Cortex of kidney (tissue), 1 donor: ENCODE measurements at places on chromosomes 2 and 18.

GRCh38 chr2:37068686-37069085 lies 15.5 kb downstream of the HEATR5B start:
- no peak for DNase-seq

DNA sequence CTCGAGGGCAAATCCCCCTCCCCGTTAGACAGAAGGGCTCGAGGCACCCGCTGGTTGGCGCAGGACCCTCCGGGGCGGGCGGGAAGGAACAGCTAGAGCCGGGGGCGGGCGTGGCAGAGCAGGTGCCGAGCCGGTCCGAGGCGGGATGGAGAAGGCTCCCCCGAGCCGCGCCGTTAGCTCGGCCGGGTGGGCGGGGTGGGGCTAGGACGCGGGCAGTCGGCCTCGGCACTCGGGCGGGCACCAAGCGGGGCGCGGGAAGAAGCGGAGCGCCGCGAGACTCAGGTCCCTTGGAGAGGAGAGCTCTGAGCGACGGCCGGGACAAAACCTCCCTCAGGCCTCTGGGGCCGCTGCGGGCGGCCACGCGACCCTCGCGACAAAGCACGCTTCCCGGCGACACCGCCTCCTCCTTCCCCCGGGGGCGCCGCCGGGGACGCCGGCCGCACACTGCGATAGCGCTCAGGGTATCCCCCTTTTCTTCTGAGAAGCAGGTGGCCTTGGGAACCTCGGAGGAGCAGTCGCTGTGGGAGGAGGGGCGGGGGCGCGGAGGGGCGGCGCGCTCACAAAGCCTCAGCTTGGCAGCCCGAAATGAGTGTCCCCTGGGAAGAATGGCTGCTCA lies 721 bp downstream of the FHOD3 start:
- DNase-seq, result no peak

GRCh38 chr2:192484903-192485302 lies 290.2 kb upstream of the TMEFF2 start:
- no peak for DNase-seq

GRCh38 chr2:222303045-222303827 lies 4.4 kb upstream of the PAX3 start:
- DNase-seq, result no peak

GRCh38 chr2:203756161-203756560 lies 49.7 kb downstream of the CD28 start:
- DNase-seq, result no peak

- no peak for DNase-seq
Measured at GRCh38 chr2:223589901-223590300, 12.3 kb downstream of the SCG2 start.

DNA sequence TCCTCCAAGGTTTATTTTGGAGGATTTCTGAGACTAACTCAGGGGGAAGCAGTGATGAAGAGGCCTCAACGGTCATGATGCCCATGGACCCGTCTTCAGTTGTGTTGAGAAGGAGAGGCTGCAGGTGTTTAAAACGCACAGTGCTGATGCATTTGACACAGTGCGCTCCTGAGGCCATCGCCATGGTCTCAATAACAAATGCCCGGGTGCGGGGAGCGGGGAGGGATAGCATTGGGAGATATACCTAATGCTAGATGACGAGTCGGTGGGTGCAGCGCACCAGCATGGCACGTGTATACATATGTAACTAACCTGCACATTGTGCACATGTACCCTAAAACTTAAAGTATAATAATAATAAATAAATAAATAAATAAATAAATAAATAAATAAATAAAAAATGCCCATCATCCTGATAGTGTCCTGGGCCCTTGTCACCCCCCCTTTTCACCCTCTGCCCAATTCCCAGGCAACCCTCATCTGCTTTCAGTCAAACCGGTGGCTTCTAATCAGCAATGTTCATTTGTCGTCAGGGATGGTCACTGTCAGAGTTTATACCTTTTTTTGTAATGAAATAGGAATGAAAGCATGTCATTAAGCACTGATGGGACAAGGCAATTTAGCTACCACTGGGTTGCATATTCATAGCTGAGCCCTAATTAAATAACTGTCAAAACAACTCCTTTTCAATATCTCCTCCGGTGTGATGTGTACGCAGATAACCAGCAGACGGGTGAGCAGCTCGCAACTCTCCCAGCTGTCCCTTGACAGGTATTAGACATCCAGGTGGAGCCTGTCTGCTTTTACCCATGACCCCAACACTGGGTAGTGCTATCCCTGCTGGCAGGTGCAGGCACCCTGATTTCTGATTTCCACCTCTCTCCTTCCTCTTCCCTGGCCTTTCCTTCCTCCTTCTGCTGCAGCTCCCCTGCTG lies 95.9 kb downstream of the KCNF1 start:
- DNase-seq, result no peak

- DNase-seq, result no peak
Measured at GRCh38 chr18:68796936-68797690, 767 bp upstream of the CCDC102B start.

DNA sequence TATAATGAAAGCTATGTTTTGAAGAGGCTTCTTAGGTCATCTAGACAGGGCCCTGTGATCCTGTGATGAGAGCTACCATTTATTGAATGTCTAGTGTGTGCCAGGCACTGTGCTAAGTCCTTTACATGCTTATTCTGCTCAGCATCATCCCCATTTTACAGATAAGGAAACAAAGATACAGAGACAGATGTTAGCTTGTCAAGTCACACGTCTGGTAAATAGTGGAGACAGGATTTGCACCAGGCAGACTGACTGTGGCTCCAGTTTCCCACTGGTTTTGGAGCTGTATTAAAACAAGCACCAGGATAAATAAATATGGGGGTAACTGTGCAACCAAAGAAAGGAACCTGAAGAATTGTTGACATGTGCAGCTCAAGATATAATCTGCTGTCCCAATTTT lies 19.2 kb upstream of the EML6 start:
- DNase-seq, result no peak

- DNase-seq, result no peak
Measured at GRCh38 chr2:134189009-134189720, 64.7 kb upstream of the MGAT5 start.

DNA sequence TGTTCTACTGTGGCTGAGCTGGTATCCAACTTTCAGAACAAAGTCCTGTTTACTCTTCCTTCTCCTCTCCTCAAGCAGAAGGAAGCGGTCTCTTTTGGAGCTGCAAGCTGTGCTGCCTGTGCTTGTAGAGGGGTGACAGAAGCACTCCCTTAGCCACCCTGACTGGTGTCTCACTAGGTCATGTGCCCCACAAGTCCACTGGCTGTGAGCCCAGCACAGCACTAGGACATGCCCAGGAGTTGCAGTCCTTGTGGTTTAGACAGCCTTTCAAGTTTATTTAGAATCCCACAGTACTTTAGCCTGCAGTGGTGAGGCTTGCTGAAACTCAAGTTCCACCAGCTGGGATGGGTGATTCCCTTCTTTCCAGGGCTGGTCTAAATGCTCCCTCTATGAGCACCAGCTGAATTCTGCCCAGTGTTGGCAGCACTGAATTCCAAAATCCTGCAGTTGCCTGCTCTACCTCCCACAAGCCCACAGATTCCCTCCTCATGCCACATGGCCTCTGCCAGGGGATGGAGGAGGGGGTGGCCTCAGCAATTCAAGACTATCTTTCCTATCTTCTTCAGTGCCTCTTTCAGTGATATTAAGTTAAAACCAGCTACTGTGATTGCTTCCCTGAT lies 61.2 kb downstream of the CCDC85A start:
- DNase-seq, result no peak

DNA sequence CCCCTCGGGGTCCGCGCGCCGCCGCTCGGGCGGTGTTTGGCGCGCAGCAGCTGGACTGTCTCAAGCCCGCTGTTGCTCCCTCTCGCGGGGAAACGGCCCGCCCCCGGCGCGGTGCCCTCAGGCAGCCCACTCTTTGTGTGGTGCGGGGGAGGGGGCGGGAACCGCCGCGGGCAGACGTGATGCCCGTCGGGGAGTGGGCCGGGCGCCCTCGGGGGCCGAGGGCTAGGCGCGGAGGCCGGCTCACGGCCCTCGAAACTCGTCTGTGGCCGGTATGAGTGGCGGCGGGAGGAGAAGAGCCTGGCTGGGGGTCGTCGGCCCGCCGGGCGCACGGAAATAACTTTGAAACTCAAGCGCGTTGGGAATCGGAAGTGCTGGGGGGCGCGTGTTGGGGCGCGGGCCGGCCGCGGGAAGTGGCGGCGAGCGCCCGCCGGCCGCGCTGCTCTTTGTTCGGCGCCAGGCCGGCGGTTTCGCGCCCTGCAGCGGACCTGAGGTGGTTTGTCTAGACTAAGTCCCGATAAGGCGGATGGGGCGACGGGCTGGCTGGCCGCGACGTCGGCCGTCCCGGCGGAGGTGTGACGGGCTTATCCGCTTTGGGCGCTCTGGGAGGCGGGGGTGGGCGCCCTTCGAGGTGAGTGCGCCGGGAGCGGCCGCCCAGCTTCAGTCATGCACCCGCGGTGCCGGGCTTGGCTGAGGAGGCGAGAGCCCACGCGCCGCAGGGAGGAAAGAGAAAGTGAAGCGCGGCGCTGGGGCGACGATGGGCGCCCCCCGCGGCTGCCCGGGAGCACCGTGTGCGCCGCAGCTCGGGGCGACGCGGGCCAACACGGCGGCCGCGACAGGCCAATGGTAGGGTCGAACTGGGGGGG lies 679 bp downstream of the PTMA start:
- no peak for DNase-seq

- no peak for DNase-seq
Measured at GRCh38 chr2:240430595-240430994, 4.9 kb upstream of the GPC1 start.

DNA sequence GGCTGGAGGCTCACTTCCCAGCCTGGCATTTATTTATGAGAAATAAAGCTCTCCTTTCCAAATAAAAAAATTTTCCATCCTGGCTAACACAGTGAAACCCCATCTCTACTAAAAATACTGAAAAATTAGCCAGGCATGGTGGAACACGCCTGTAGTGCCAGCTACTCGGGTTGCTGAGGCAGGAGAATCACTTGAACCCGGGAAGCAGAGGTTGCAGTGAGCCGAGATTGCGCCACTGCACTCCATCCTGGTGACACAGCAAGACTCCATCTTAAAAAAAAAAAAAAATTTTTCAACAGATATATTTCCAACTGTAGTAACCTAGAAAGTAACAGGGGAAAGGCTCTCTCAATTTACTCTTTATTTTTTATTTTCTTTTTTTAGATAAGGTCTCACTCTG lies 6.1 kb upstream of the PCBP1 start:
- DNase-seq, result no peak

DNA sequence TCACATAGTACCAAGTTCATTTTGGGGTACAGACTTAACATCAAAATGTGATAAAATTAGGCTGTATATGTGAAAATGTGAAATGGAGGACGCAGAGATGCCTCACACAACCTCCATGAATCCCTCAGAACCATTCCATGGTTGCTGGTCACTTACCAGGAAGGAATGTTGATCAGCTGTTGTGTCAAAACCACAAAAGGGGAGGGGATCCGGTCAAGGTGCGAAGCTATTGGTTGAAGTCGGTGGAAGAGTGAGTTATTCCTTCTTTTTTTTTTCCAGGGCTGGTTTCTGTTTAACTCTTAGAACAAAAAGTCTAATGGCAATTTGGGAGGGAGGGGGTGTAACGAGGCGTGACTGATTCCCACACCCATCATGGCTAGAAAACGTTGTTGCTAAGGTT lies 32.3 kb upstream of the REG3A start:
- no peak for DNase-seq

DNA sequence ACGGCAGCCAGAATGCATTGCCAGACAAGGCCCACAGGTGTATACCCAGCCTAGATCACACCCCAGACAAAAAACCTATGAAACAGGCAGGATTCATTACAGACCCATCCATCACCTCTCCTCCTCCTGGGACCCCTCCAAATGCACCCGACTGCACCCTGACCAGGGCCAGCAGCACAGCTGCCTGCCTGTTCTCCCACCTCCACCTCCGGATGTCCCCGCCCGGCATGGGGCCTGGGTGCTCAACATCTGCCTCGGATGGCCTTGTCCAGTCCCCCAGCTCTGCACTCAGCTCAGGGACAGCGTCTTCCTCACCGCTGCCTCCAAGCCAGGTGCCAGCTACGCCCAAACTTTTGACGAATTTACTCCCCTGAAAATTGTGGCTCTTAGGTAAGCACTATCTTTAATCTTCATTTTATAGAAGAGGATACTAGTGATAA lies 91.1 kb downstream of the TPO start:
- DNase-seq, result no peak

DNA sequence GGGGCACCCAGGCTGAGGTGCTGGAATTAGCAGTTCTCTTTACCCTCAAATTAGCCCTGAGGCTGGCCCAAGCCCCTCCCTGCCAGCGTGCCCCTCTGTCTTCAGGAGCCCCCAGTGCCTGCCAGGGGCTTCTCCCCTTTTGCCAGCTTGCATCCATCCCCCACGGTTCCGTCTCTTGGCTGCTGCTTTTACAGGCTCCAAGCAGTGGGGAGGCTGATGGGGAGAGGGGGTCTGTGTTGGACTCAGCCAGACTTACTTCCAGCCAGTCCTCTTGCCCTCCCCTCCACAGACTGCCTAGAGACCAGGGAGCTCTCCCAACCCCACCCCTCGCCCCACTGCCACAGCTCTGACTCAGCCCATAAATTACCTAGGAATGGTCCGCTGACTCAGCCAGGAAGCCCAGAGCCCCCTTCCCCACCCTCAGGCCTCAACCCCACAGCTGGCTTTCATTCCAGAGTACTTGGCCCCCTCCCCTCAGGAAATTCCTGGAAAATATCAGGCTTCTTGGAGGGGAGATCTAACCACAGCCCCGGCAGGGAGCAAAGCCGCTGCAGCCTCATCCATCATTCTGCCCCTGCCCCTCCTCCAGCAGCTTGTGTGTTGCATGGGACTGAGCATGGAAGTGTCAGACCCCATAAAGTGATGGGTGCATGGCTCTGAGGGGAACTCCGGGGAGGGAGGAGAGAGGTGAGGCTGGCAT lies 184.6 kb downstream of the ZFP36L2 start:
- no peak for DNase-seq

DNA sequence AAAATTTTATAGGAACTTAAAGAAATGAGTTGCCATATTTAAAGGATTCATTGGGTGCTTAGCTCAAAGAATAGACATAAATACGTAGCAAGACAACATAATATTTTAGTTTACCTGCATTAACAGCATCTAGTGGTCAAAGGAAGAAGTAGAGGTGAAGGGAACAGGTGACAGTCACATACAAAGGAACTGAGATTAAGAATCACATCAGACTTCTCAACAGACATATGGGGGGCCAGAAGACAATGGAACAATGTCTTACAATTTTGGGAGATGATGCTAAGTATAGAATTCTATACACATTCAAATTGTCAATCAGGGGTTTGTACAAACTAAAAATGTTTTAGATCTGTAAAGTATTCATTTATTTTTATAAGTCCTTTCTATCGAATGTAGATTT lies 38.6 kb upstream of the CCDC102B start:
- no peak for DNase-seq

- DNase-seq, result no peak
Measured at GRCh38 chr2:185278761-185279160, 459.8 kb upstream of the FSIP2 start.
